ENCODE measurements at places on chromosomes 5 and 9. TPM values are rescaled to one million over a fixed set of nuclear protein-coding genes. Genes with fewer than 3 reads are reported as not detected.
A peak's percentile ranks its signal among the peaks of the same experiment; 100 is the strongest.

DNA sequence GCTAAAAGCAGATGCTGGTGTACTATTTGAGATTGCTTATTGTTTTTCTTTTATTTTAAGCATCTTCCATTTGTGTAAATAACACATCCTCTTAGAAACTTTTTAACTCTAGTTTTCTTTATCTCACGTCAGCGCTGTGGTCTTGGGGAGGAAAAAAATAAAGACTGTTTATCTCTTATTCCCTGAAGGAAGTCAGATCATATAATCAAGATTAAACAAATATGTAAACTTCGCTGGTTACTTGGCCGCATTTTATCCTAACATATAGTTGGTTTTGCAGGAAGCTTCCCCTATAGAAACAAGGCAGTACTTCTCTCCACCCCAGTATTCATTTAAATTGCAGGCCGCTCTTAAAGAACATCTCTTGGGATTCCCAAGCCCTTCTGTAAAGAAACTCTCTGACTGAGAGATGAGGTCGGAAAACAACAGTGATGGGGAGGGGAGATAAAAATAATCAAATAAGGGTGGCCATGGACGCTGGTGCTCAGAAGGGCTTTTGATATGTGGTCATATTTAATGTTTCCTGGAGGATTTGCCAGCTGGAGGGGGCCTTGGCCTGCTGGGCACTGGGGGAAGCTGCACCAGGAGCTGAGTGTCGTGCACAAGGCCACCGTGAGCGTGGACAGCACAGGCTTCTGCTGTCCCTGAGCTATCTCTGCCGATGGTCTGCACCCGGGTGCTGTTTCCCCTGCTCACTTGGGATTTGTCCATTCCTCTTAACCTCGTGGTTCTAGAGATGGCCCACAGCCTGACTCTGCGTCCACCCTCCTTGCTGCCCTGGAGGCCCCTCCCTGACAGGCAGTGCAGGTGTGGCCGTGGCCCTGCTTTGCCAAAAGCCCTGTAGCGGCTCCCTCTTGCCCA is 23.8 kb downstream of the NEURL1B start:
- H3K36me3 ChIP-seq: no peaks in the 10 kb centered on the region
- peaks cover 50% of the 10 kb centered on the region for H3K4me1 ChIP-seq
- no peak overlapping the region for H3K4me3 ChIP-seq
- no peak for DNase-seq

DNA sequence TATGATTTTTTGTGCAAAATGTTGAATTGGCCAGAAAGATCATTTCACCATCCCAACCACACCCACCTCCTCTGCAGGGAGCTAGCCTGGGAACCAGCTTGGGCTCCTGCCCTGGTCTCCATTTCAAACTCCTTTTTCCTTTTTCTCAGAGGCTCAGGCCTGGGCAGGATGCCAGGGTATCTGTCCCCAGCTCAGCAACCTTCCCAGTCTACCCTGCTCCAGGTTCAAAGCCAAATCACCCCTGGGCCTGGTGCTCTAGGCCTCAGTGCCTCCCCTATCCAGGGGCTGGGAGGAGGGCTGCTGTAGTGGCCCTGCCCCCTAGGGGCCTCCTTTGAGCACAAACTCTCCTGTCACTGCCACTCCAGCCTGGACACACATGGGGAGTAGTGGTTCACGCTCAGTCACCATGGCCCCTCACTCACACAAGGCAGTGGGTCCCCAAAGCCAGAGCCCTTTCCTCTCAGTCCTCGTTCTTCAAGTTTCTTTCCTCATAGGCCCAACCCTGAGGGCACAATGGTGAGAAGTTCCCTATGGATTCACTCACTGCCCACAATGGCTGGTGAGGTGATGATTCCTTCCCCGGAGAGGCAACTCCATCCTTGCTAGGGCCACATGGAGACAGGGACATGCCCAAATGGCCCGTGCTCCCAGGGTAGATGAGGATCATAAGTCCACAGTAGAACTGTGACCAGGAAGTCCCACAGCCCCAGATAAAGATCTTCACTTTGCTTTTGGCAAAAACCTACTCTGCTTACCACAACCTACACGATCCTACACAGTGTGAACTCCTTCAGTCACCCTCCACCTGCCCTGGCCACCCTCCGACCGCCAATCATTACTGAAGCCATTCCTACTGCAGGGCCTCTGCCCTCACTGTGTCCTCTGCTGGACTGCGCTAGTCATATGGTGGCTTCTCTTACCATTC is 1.6 kb upstream of the ST6GALNAC4 start:
- H3K27ac ChIP-seq: peak overlapping the region; percentile 22
- H3K4me1 ChIP-seq: peaks cover 8% of the 10 kb centered on the region
- DNase-seq: no peak
- peaks cover 20% of the 10 kb centered on the region for H3K27me3 ChIP-seq

- DNase-seq: no peak
- H3K27me3 ChIP-seq: peaks cover 12% of the 10 kb centered on the region
- no peak overlapping the region for H3K4me3 ChIP-seq
- peaks cover 4% of the 10 kb centered on the region for H3K4me1 ChIP-seq
Observed at GRCh38 chr9:70435948-70436347, 21.5 kb upstream of the KLF9 start.

DNA sequence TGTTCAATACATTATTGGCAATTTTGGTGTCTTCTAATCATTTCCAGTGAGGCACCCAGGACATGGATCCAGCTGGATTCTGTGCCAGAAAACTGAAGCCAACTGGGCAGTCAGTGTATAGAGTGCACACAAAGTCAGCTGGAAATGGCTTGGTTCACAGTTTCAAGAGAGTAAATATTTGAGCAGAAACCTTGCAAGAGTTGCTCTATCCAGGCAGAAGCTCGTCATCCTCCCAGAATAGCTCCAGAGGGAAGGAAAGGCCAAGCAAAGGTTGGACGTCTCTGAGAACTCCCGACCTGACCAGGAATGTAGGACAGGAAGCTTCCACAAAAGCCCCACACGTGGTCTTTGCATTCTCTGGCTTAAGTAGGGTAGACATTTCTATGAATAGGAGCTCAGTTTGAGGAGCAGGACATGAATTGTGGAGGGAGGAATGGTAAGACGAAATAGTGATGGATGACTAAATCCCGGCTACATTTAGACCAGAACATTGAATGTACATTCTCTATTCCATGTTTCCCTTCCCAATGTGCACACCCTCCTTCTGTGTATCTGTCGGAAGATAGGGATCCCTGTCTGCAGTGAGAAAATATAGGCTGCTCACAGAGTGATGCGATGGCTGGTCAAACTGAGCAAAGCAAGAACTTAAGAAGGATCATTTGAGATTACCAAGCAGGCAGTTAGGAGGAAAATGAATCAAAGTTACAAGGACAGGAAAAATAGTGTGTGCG is 72.7 kb upstream of the FCN2 start:
- no peak for DNase-seq
- no peaks in the 10 kb centered on the region for H3K27me3 ChIP-seq
- H3K4me1 ChIP-seq: peaks cover 25% of the 10 kb centered on the region
- H3K4me3 ChIP-seq: no peak overlapping the region

DNA sequence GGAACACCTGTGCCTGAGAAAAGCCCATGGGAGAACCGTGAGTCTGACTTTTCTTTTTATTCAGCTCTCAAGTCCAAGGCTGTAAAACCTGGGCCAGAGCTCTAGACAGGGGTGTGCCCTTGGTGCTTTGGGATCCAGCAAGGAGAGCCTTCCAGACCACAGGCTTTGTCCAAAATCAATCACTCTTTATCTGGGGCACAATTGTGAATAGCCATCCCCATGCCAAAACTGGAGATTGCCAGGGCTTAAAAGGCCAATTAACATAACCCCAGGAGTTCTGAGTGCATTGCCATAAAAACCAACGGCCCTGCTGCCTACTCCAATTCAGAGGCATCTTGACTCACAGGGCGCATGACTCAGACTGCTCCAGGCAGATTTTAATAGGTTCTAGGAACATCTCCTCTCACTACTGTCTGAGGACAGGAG is 391.8 kb downstream of the ARHGEF28 start:
- H3K4me3 ChIP-seq: no peak overlapping the region
- H3K27me3 ChIP-seq: peaks cover 5% of the 10 kb centered on the region
- no peak overlapping the region for H3K27ac ChIP-seq
- H3K36me3 ChIP-seq: no peaks in the 10 kb centered on the region

The HIGD2A gene
- 91.2 TPM for total RNA-seq

The TAF1L gene
- total RNA-seq: not detected

The PROB1 gene
- 2.2 TPM for total RNA-seq

Data from neural crest cell (in vitro differentiated cells).